ENCODE measurements at places on chromosomes 3 and 15. TPM values are rescaled to one million over a fixed set of nuclear protein-coding genes. Genes with fewer than 3 reads are reported as not detected.
A peak's percentile ranks its signal among the peaks of the same experiment; 100 is the strongest.

DNA sequence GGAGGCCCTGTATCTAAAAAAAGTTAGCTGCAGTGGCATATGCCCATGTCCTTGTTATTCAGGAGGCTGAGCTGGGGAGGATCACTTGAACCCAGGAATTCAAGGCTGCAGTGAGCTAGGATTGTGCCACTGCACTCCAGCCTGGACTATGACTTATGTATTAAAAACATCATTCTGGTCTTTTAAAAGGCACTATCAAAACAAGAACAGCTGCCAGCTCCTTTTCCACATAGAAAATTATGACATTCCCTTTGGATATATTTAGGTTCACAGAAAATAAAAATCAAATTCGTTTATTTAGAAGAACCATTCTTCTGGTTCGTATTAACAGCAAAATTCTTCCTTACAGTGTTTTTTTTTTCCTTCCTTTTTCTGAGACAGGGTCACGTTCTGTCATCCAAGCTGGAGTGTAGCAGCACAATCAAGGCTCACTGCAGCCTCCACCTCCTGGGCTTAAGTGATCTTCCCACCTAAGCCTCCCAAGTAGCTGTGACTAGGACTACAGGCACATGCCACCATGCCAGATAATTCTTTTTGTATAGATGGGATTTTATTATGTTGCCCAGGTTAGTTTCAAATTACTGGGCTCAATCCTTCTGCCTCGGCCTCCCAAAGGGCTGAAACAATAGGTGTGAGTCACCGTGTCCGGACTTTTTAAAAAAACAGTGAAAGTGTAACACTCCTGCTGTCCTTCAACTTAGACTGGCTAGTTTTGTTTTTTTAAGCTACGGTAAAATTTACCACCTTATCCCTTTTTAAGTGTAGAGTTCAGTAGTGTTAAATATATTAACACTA lies 13.9 kb downstream of the ICE2 start:
- DNase-seq = no peak

- DNase-seq = no peak
Observed at GRCh38 chr3:42719002-42719401, 16.4 kb upstream of the HHATL start.

GRCh38 chr3:29072611-29073010 lies 208.3 kb upstream of the RBMS3 start:
- DNase-seq = no peak

DNA sequence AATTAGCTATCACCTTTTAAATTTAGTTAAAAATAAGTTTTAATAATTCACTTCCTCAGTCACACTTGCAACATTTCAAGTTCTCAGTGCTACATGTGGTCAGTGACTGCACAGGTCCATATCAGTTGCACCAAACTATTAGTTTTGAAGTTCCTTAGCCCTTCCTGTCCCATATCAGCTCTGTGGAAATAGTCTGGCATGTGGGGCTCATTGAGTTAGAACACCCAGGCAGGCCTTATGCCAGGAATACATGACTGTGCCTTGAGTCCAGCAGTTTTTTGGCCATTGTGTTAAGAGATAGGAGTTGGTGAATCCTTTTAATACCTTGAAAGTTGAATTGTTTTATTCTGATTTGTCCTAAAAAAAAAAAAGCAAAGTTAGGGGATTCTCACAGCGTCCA lies 153.7 kb upstream of the BFSP2 start:
- DNase-seq = no peak

DNA sequence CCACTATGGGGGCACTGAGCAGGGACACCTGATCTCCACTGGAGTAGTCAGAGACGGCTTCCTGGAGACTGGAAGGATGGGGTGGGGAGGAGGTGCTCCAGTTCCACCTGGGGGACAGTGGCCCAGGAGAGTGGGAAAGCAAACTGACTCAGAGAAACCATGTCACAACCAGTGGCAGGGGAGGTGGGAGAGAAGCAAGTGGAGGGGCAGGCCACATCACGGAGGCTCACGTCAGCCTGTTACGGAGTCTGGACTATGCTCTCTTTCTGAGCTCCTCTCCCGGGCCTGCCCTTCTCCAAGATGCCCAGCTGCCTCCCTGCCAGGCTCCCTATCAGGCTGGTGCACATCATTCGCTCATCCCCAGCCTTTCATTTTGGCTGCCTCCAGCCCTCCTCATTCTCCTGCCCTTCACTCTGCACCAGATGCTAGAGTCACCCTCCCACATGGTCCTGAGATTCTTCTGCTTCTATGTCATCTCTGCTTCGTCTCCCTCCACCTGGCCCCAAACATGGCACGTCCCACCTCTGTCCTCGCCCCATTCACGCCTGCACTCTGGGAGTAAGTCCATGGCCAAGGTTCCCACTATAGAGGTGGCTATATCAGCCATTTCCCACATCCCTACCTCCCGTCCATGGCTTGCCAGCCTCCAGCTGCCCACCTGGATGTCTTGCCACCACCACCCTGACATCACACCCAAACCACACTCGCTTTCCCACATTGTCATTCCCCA lies 100.3 kb downstream of the ADCY5 start:
- DNase-seq = no peak

- DNase-seq = no peak
Observed at GRCh38 chr15:43794269-43795037, 2.3 kb downstream of the SERF2 start.

DNA sequence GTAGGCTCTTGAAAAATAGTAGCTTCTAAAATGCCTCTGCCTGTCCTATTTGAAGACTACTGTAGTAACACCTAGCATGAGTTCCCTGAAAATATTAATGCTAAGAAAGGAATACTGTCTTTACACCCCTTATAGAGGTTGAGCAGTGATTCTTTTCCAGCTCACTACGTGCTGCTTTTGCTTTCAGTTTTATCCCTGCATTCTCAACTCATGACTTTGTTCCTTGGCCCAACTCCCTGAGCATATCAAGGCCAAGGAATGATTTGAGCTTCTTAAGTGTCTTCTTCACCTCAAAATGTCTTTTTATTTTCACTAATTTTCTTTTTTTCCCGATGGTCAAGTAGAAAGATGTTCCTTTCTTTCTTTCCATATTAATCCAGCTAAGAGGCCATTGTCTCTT lies 16.5 kb upstream of the P2RY13 start:
- DNase-seq = no peak

- DNase-seq = no peak
Observed at GRCh38 chr15:42494998-42495360, 455 bp upstream of the SNAP23 start.

GRCh38 chr15:75452865-75453702 lies 1.6 kb upstream of the SIN3A start:
- peak; percentile 34 for DNase-seq

DNA sequence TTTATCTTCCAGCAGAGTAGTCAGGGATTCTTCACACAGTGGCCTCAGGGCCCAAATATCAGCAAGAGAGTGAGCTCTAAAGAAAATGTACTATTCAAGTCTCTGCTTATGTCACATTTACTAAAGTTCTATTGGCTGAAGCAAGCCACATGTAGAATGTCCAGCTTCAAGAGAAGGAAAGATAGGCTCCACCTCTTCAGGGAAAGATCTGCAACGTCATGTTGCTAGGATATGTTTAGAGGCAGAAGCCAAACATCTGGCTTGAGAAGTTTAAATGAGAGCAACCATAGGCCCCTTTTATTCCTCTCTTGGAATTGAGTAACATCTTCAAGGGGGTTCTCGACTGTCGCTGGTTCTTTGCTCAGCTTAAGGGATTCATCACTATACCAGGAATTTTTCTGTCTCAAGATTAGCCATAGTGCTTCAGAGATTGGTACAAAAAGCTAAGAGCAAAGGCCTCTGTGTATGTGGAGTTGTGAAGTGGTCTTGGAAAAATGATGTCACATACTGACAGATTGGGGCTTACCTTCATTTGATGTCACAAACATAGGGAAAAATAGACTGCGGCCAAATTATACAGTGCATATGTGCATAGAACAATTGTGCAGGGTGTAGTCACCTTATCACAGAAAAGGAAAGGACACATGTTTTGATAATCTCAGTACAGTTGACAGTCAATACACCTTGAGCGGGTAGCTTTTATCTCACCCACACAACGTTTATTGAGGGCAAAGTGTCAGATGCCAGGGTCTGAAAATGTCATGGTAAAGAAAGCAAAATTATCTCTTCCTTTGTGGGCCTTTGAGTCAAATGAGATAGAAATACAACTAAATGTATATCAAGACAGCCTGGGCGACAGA lies 11.3 kb upstream of the THRB start:
- DNase-seq = no peak

- no peak for DNase-seq
Observed at GRCh38 chr3:10277115-10277625, 15.6 kb downstream of the GHRL start.

- DNase-seq = no peak
Observed at GRCh38 chr3:119147494-119147893, 1.5 kb downstream of the TEX55 start.

- no peak for DNase-seq
Observed at GRCh38 chr3:57086201-57086600, 25.7 kb downstream of the SPATA12 start.

DNA sequence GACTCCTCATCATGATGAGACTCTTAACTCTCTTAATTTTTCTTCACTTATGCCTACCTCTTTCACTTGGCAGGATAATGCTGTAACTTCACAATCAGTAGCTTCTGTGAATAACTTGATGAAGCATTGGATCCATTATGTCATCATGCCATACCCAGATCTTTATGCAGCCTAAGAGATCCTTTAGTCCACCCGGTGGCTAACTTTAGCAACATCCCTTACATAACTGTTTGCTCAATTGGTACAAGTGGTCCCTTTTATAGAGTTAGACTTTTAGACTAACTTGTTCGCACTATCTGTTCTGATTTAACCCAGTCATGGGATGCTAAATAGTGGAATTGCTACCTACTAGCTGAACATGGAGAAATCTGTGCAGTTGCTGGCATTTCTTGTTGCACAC lies 184.5 kb downstream of the USP13 start:
- no peak for DNase-seq

- DNase-seq = no peak
Observed at GRCh38 chr15:60607817-60608216, 128.9 kb upstream of the ICE2 start.

- DNase-seq = peak; percentile 68
Observed at GRCh38 chr3:47780741-47781684, 680 bp downstream of the SMARCC1 start.

DNA sequence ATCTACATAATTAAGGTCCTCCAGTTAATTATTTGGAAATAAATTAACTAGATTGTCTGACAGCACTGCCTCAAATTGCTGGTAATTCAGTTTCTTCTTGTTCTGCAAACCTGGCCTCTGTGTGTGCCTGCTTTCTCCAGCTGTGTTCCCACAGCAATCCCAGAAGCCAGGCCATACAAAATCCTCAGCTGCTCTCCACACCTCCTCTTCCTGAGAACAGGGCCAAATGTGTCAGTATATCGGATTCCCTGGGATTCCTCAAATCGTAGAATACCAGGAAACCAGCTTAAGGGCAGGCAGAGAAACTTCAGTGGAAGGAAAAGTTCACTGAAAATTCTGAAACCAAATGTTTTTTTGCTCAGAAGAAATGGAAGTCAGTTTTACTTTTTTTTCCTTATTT lies 261.4 kb downstream of the ZMAT3 start:
- DNase-seq = no peak

GRCh38 chr15:71079208-71080044 lies 35.8 kb upstream of the THSD4 start:
- DNase-seq = no peak

DNA sequence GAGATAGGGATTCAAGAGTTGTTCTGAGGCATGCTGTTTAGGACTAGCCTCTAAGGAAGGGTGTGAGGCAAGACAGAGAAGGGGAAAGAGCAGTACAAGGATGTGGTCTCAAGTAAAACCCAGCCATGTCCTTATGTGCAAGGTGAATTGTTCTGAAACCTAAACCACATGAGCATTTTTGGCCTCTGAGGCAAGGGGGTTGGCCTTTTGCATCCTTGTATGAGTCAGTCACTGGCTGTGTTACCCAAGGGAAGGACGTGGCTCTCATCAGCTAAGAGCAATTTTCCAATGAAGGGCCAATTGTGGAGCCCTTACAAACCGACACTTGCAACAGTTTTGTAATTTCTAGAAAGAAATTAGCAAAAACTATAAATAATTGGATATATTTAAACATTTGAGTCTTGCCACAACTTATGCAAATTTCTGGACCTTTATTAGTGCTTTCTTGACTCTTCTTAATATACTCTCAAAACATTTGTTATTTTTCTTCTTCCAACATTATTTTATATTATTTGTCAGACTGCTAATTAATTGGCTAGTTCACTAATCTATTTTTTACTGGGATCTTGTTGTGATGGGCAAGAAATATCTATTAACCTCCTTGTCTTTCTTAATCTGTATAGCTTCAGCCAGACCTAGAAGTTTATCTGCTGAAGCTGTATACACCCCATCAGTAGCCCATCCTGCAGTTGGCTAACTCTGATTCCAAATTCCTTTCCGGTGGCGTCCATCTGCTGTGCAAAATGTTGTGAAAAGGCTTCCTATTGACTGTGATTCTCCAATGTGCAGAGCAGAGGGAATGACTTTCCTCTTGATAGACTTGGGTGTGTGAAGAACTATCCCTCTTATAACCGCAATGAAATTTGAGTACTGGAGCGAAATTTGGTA lies 97.7 kb upstream of the P2RY1 start:
- DNase-seq = no peak

DNA sequence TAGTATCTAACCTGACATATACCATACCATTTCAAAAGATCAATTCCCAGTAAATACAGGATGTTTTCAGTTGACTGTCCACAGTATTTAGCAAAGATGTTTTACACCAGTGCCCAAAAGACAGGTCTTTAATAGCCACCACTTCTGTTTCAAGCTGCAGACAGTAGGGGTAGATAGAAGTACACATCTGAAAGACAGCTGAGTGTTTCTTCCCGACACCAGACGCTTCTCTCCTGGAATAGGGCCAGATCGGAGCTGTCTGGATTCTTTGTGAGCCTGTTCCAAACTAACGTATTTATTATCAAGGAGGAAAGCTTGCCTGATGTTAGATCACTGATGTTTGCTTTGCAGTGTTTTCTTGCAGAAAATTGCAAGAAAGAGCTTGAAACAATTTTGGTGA lies 136.1 kb upstream of the RBMS3 start:
- DNase-seq = no peak

GRCh38 chr3:9730657-9731205 lies 804 bp upstream of the BRPF1 start:
- DNase-seq = no peak

Gene GOLGA8T
- total RNA-seq = not detected

Gene ZBED2
- total RNA-seq = 4.6 TPM

Gene REC114
- total RNA-seq = not detected

Gene HEG1
- 7.2 TPM for total RNA-seq

Gene ANKRD34C
- total RNA-seq = not detected

Gene ZNF80
- total RNA-seq = 0.66 TPM

Gene LMAN1L
- total RNA-seq = 2.2 TPM

Gene SLC24A5
- total RNA-seq = not detected

Gene TRIM69
- total RNA-seq = 30.8 TPM

Gene SLC28A2
- total RNA-seq = not detected

Gene TMCO5A
- total RNA-seq = not detected

Gene PRR20G
- total RNA-seq = not detected

Measured in activated B cell treated with CpG ODN at 0.5 μM for 24 hours (primary cell).